Hepatocyte (in vitro differentiated cells): ENCODE measurements at places on chromosomes 7 and 10.

DNA sequence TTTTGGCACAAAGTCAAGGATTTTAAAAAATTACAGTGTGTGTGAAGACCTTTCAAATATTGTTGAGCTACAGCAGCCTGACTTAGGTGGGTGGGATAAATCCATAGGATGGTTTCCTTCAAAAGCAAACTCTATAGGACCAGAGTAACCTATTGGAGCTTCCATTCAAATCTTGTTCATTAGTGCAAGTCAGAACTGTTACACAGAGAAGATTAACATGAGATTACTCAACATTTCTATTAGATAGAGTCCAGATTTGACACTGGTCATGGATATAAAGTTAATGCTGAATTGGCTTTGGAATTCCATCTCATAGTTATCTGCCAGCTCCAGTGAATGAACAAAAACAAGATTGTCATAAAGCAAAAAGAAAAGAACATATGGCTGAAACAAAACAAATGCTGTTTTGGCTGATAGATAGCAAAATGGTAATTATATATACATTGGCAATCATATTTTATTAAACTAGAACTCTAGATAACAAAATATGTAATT lies 129.6 kb upstream of the SEMA3A start:
- H3K27me3 ChIP-seq, result no peaks in the 10 kb centered on the region
- no peaks in the 10 kb centered on the region for H3K4me1 ChIP-seq
- no peak overlapping the region for H3K4me3 ChIP-seq
- DNase-seq, result no peak
- H3K27ac ChIP-seq, result no peak overlapping the region

DNA sequence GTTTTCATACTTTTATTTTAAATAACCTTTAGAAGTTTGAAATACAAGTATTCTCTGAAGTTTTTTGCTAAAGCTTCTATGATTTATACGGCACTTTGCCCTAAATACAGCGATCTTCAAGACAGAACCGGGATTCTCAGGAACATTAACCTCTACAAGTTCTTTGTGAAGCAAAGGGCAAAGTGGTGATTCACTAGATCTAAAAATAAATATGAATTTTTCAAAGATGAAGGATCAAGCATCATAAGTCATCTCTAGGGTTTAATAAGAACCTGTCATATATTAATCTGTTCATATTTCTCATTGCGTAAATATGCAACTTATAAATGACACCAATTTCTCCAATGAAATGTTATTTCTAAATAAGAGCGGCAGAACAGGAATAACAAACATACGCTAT lies 30.7 kb downstream of the DGKB start:
- no peaks in the 10 kb centered on the region for H3K36me3 ChIP-seq
- H3K27me3 ChIP-seq, result no peaks in the 10 kb centered on the region
- DNase-seq, result no peak
- H3K4me1 ChIP-seq, result no peaks in the 10 kb centered on the region

GRCh38 chr7:30797176-30798040 lies 26.2 kb downstream of the MINDY4 start:
- no peaks in the 10 kb centered on the region for H3K27me3 ChIP-seq
- no peaks in the 10 kb centered on the region for H3K36me3 ChIP-seq
- peaks cover 32% of the 10 kb centered on the region for H3K4me1 ChIP-seq
- H3K27ac ChIP-seq, result peak overlapping the region; percentile 87

DNA sequence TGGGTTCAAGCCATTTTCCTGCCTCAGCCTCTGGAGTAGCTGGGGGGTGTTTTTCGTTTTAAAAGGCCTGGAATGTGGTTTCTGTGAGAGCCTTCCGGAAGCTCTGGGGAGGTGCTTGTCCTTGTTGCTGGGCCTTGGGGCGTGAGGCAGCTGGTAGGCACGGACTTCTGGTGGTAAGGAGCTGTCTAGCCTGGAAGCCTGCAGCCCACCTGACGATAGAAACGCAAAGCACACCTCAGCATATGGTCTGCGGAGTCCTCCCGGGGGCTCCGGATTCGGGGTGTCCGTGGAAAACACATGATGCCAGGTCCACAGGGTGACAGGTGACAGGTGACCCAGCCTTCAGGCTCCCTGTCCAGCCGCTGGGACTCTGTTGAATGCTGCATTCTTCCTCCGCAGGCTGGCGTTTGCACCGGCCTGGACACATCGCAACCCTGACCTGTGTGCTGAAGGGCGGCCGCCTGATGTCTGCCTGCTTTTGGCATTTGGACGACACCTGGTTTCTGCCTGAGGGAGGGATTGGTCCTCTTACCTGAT lies 37.3 kb downstream of the INPP5A start:
- no peak overlapping the region for H3K4me3 ChIP-seq
- DNase-seq, result no peak
- H3K36me3 ChIP-seq, result no peaks in the 10 kb centered on the region

DNA sequence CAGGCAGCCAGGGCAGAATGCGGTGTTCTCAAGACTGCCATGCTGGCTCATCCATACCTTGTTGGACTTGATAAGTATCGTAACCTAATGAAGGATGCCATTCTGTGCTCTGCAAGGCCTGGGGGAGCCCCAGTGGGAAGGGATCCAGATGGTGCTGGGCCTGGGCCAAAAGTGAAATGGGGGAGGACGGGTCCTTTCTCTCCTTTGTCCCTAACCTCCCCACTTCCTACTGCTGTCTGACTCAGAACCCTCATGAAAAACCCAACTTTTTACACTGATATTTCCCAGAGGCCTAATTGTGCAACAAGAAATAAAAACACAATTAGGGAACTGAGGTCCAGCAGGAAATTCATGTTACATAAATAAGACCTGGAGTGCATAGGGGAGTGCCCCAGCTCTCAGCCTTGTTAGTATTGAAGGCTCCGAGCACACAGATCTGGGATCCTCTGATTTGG lies 193.7 kb upstream of the SVIL start:
- no peaks in the 10 kb centered on the region for H3K27me3 ChIP-seq
- no peak overlapping the region for H3K27ac ChIP-seq
- H3K4me3 ChIP-seq, result no peak overlapping the region
- DNase-seq, result no peak
- H3K4me1 ChIP-seq, result peaks cover 7% of the 10 kb centered on the region
- no peaks in the 10 kb centered on the region for H3K36me3 ChIP-seq

DNA sequence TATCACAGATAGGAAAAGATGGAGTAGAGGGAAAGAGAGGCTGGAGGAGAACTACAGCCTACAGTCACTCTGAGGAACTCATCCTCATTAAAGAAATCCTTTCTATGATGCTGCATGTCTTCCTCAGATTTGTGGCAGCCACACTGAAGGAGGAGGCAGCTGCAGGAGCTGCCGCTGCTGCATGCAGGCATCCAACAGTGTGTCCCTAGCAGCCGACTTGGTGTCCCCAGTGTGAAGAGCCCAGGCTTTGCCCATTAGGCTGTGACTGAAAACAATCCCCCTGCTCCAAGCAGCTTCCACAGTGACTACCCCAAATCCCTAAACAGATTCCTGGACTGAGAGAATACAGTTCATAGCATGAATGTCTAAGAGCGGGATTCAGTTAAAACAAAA lies 23.1 kb downstream of the SKIDA1 start:
- H3K4me1 ChIP-seq, result peaks cover 31% of the 10 kb centered on the region
- no peak for DNase-seq
- no peak overlapping the region for H3K4me3 ChIP-seq
- no peaks in the 10 kb centered on the region for H3K36me3 ChIP-seq
- no peak overlapping the region for H3K27ac ChIP-seq

GRCh38 chr7:132055336-132056120 lies 499.1 kb upstream of the PODXL start:
- H3K27ac ChIP-seq, result no peak overlapping the region
- H3K27me3 ChIP-seq, result no peaks in the 10 kb centered on the region
- H3K36me3 ChIP-seq, result no peaks in the 10 kb centered on the region
- no peak overlapping the region for H3K4me3 ChIP-seq

GRCh38 chr10:128958834-128959690 lies 508.0 kb upstream of the MGMT start:
- no peak for DNase-seq
- H3K36me3 ChIP-seq, result no peaks in the 10 kb centered on the region
- H3K27ac ChIP-seq, result no peak overlapping the region
- no peaks in the 10 kb centered on the region for H3K27me3 ChIP-seq

DNA sequence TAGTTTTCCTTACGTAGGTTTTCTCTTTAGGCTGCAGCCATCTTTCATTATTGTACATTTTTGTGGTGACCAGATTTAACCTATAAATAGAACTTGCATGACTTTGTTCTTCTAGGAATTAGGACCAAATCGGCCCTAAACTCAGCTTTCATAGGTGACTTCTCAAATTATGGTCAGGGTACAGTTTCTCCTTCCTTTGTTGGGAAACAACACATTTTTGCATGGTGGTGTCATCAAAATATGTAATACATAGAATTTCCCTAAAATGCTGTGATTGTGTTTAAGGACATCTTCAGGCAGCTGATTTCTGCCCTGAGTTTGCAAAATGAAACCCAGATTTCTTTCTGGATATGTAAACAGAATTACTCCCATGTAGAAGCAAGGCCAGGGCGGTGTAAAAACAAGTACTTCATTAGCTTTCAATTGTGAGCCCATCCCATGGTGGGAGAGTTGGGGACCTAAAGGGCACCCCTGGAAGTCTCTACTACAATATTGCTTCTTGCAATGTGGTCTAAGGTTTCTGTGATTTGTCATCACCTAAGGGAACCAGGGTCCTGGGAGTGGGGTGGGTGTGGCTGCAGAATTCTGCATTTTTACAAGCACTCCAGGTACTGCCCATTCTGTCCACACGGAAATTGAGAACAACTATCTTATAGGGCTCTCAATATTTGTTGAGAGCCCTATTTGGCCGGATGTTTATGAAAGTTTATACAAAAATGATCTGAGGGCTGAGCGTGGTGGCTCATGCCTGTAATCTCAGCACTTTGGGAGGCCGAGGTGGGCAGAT lies 121.0 kb upstream of the FAM171A1 start:
- H3K27me3 ChIP-seq, result no peaks in the 10 kb centered on the region
- no peak for DNase-seq
- H3K36me3 ChIP-seq, result no peaks in the 10 kb centered on the region

DNA sequence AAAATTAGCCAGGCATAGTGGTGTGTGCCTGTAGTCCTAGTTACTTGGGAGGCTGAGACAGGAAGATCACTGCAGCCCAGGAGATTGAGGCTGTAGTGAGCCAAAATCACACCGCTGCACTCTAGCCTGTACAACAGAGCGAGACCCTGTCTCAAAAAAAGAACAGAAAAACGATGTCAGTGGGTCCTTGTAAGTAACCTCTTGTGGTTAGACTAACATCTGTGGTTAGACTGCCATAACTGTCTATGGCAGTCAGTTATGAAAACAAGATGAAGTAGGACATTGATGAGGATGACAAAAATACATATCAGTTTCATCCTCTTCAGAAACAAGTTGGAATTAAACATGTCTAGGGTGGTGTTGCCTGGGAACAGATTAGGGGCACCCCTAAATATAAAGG lies 53.3 kb downstream of the AKAP9 start:
- no peak overlapping the region for H3K27ac ChIP-seq
- H3K36me3 ChIP-seq, result no peaks in the 10 kb centered on the region
- no peaks in the 10 kb centered on the region for H3K27me3 ChIP-seq
- H3K4me1 ChIP-seq, result no peaks in the 10 kb centered on the region
- no peak overlapping the region for H3K4me3 ChIP-seq

- H3K27ac ChIP-seq, result no peak overlapping the region
- H3K4me3 ChIP-seq, result no peak overlapping the region
- no peaks in the 10 kb centered on the region for H3K4me1 ChIP-seq
- no peaks in the 10 kb centered on the region for H3K27me3 ChIP-seq
- no peaks in the 10 kb centered on the region for H3K36me3 ChIP-seq
- no peak for DNase-seq
Observed at GRCh38 chr10:112094984-112095383, 88.6 kb downstream of the GPAM start.

- H3K27ac ChIP-seq, result peak overlapping the region; percentile 96
- H3K36me3 ChIP-seq, result no peaks in the 10 kb centered on the region
- H3K27me3 ChIP-seq, result no peaks in the 10 kb centered on the region
Observed at GRCh38 chr7:55129541-55130394, 111.0 kb downstream of the EGFR start.

GRCh38 chr10:4344492-4344994 lies 481.5 kb upstream of the AKR1E2 start:
- H3K36me3 ChIP-seq, result no peaks in the 10 kb centered on the region
- H3K4me1 ChIP-seq, result peaks cover 5% of the 10 kb centered on the region
- DNase-seq, result peak; percentile 86

- no peaks in the 10 kb centered on the region for H3K27me3 ChIP-seq
- DNase-seq, result no peak
- no peak overlapping the region for H3K27ac ChIP-seq
- H3K4me1 ChIP-seq, result no peaks in the 10 kb centered on the region
Observed at GRCh38 chr7:86747698-86748097, 104.0 kb downstream of the GRM3 start.

DNA sequence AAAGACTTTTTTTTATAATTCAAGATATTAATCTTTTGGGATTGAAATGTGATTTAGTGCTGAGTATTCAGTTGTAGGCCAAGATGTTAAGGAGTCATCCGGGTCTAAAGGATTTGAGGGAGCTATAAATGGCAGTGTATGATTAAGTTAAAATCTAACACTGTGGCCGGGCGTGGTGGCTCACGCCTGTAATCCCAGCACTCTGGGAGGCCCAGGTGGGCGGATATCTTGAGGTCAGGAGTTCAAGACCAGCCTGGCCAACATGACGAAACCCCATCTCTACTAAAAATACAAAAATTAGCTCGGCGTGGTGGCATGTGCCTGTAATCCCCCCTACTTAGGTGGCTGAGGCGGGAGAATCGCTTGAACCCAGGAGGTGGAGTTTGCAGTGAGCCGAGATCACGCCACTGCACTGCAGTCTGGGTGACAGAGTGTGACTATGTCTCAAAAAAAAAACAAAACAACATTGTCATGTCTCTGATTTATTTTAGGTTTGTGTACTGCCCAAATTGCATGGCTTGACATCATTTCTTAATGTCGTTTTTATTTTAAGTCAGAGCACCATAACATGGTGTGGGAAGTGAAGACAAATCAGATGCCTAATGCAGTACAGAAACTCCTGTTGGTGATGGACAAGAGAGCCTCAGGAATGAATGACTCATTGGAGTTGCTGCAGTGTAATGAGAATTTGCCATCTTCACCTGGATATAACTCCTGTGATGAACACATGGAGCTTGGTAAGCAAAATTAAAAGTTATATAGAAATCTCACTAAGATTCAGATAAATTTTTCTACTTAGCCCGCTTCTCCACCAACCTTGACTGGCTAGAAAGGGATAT lies 10.7 kb downstream of the HBP1 start:
- peak; percentile 17 for DNase-seq
- H3K27me3 ChIP-seq, result no peaks in the 10 kb centered on the region
- H3K4me1 ChIP-seq, result peaks cover 22% of the 10 kb centered on the region

DNA sequence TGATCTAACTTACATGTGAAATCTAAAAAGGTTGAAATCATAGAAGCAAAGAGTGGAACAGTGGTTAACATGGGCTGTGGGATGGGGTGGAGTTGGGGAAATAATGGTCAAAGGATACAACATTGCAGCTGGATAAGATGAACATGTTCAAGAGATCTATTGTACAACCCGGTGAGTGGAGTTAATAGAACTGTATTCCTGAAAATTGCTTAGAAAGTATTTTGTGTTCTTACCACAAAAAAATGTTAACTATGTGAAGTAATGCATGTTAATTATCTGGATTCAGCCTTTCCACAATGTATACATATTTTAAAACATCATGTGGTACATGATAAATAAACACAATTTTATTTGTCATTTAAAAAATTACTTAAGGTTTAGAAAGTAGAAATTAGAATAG lies 271.0 kb upstream of the LRRTM3 start:
- no peak overlapping the region for H3K27ac ChIP-seq
- no peaks in the 10 kb centered on the region for H3K4me1 ChIP-seq
- no peaks in the 10 kb centered on the region for H3K36me3 ChIP-seq
- no peak for DNase-seq
